Caudate nucleus (tissue), 63 donors: ENCODE measurements at places on chromosomes 1 and 21.
A peak's percentile ranks its signal among the peaks of the same experiment; 100 is the strongest.

GRCh38 chr1:154240294-154240833, 19.6 kb downstream of the UBAP2L start:
- DNase-seq, result no peak

- DNase-seq, result no peak
Measured at GRCh38 chr1:175576865-175577264, 166.5 kb downstream of the TNR start.

DNA sequence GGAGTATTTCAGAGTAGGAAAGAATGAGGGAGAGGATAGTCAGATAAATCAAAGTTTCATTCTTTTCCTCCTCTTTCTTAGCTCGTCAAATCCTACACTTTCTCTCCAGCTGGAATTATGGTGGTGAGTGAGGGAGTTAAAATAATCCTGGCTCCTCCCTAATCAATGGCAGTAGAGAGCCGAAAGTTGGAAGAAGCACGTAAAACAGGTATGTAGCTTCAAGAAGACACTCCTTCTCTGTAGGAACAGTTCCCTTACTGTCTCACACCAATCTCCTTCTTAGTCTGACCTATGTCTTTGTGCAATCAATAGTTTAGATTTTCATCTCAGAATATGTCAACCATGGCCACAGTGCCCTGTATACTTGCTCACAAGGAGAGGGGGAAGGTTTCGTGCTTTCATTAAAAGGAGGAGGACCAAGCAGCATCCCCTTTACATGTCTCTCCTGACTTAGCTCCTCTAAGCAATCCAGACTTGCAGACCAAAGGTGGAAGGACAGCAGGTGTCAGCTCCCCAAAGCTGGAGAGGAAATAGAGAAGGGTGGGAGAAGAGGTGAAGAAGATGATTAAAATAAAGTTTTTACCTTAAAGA, 878 bp downstream of the MINDY1 start:
- no peak for DNase-seq

DNA sequence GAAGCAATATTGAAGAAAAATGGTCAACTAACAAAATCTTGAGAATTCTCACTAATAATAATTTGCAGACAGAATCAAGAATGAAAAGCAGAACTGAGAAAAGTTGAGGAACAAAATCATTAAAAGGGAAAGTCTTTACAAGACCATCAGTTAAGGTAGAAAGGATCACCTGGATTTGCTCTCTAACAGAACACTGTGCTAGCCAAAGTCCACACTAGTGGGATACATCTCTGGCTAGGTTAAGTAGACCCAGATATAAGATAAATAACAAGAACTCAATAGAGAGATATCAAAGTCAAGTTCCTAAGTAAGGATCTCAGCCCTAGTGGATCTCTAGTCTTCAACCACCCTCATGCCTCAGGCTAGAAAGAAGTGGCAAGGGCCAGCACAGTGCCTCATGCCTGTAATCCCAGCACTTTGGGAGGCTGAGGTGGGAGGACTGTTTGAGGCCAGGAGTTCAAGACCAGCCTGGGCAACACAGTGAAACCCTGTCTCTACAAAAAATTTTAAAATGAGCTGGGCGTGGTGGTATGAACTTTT, 19.6 kb downstream of the IPP start:
- DNase-seq, result no peak

GRCh38 chr1:204589409-204590038, 73.3 kb downstream of the MDM4 start:
- DNase-seq, result no peak

DNA sequence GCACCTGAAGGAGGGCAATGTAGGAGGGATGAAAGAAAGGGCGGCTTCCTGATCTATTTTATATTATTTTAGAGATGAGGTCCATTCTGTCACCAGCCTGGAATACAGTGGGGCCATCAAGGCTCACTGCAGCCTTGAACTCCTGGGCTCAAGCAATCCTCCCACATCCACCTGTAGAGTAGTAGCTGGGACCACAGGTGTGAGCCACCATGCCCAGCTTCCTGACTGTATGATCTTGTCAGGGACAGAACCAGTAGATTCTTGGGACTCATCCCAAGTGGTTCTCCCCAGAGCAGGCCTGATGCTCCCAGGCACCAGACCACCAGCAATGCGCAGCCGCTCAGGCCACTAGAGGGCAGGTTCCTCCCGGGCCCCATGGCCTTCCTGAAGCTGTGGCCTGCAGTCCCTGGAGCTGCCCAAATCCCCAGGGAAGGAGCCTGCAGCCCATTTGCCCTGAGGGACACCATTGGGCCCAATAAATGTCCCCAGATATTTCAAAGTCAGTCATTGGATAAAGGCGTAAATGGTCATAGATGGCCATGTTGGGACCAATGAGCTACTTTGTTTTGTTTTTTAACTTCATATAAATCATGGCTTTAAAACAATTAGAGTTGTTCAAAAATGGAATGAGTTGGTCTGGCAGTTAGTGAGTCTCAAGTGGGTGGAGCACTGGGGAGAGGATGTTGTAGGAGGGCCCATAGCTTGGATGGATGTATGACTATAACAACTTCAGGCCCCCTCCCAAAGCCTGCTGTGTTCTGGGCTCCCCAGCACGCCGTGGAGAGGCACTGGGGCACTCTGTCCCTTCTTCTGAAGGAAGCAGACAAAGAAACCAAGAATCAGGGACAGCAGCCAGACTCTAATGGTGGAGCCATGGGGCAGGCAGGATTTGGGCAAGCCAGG, 44.7 kb upstream of the GOLT1A start:
- DNase-seq, result peak; percentile 30

DNA sequence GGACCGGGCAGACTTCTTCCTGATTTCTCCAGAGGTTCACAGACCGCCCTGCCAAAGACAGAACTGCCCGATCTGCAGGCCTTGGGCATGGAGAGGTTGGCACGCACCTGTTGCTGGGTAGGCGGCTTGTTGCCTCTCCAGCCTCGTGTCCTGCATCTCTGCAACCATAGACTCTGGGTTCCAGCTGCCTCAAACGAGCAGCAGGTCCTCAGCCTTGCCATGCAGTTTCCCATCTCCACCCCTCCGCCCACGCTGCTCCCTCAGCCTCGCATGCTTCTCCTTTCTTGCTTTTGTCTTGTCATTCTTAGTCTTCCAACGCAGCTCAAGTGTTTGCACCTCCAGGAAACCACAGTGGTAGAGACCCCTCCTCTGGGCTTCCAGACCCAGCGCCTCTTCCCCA, 126.2 kb downstream of the LACTBL1 start:
- no peak for DNase-seq

DNA sequence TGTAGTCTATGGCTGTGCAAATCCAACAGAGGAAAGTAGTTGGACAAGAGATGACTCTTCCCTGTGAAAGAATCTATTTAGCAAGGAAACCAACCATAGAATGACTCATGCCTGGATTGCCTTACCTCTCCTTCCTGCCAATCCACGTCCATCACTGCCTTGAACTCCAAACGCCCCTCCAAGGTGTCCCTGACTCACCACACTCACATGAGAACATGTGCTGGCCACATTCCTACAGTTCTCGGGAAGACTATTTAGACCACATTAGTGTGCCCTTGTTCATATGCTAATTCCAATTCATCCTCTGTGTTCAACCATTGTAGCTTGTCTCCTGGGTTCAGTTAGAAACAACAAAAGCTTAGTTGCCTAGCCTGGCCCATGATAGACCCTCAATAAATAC, 157.3 kb downstream of the SLC30A10 start:
- DNase-seq, result no peak

DNA sequence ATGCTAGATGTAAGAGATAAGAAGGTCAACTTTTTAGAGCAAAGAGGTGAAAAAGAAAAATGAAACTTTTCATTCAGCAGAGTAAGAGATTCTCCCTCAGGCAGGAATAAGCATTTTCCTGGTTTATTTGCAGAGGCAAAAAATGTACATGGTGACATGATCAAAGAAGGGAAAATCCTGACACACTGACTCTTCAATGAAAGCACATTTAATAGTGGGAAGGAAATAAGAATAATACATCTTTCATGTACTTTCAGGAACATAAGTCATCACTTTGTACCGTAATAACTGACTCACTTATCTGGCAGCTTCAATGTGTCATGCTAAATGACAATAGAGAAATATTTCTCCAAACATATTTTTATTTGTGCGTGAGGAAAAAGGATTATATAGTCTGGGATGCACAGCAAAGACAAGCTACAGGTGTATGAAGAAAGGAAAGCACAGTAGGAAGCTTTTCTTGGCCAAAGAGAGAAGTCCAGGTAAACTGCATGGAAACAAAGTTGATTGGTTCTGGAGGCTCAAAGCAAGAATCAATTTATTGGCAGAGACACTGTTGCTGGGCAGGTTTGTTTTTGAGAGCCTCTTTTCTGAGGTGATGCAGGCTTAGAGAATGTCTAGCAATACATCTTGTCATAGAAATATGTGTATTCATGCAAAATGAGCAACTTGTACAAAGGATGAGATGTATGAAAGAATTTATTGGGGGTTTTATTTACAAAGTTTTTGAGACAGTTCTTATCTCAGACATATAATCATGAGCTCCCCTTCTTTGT, 1409.0 kb downstream of the PLA2G4A start:
- DNase-seq, result no peak

- no peak for DNase-seq
Measured at GRCh38 chr1:115978292-115978941, 2.1 kb downstream of the SLC22A15 start.

GRCh38 chr1:199667089-199667488, 360.4 kb upstream of the NR5A2 start:
- DNase-seq, result no peak

GRCh38 chr1:195306281-195306680, 1302.0 kb downstream of the KCNT2 start:
- no peak for DNase-seq

- no peak for DNase-seq
Measured at GRCh38 chr1:104064399-104064798, 314.7 kb downstream of the AMY1C start.

DNA sequence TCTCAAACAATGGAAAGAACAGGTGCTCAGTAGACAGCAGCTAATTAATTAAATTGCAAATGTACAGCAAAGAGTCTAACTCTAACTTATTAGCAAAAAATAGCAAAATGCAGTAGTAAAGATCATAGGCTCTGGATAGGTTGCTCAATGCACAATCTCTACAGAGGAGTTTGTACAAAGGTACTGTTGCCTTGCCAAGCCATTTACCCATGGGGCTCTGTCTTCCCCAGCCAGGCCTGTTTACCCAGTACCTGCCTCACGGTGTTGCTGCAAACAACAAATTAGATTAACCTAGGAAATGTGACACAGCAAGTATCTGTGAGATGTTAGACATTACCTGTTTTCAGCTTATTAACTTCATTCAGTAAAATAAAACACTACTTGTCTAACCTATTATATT, 222.0 kb downstream of the DENND1B start:
- no peak for DNase-seq

- DNase-seq, result no peak
Measured at GRCh38 chr1:94535879-94536278, 5.7 kb downstream of the F3 start.

- no peak for DNase-seq
Measured at GRCh38 chr1:47174656-47175020, 15.2 kb downstream of the PDZK1IP1 start.

GRCh38 chr1:160546942-160547341, 23.9 kb upstream of the SLAMF6 start:
- DNase-seq, result no peak

DNA sequence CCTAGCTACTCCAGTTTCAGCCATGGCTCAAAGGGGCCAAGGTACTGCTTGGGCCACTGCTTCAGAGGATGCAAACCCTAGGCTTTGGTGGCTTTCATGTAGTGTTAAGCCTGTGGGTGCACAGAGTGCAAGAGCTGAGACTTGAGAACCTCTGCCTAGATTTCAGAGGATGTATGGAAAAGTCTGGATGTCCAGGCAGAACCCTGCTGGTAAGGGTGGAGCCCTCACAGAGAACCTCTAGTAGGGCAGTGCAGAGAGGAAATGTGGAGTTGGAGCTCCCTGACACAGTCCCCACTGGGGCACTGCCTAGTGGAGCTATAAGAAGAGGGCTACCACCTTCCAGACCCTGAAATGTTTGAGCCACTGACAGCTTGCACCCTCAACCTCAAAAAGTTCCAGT, 16.2 kb downstream of the RIIAD1 start:
- no peak for DNase-seq

GRCh38 chr1:89903550-89903949, 82.7 kb downstream of the LRRC8D start:
- DNase-seq, result no peak

GRCh38 chr1:32761253-32761877, 55.8 kb downstream of the YARS1 start:
- no peak for DNase-seq

- no peak for DNase-seq
Measured at GRCh38 chr1:38561725-38562124, 297.8 kb downstream of the RRAGC start.

DNA sequence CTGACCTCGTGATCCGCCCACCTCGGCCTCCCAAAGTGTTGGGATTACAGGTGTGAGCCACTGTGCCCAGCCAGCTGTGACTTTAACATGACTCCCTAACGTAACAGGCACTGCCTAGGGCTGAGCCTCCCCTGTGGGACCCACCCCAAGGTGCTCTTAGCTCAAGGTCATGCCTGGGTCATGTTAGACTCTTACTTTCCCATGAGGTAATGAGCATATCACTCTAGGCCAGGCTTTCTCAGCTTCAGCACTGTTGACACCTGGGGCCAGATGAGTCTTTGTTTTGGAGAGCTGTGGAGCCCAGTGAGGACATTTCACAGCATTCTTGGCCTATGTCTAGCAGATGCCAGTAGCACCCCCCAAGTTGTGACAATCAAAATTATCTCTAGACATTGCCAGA, 4.5 kb downstream of the NECAP2 start:
- no peak for DNase-seq

DNA sequence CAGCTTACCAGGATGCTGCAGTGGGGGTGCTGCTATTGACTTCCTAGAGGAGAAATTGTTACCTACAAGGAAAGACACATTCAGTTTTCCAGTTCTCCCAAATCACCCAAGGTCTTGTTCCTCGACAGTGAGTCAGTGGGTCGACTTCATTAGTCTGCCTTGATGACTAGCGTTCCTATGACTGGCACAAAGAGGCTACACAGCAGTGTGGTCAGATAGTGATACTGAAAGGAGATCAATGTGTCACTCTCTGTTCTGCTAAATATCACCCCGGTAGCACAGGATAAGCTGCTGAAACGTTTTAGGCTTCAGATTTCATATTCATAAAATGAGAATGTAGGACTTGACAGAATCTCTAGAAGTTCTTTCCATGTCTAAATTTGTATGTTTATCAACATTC, 357.4 kb downstream of the LMX1A start:
- no peak for DNase-seq

DNA sequence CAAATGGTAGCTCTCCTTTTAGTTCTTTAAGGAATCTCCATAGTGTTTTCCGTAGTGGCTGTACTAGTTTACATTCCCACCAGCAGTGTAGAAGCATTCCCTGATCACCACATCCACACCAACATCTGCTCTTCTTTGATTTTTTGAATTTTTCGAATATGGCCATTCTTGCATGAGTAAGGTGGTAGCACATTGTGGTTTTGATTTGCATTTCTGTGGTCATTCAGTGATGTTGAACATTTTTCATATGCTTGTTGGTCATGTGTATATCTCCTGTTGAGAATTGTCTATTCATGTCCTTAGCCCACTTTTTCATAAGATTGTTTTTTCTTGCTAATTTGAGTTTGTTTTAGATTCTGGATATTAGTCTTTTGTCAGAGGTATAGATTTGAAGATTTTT, 84.6 kb upstream of the B3GALT2 start:
- DNase-seq, result no peak
